ENCODE measurements at places on chromosomes 7 and 10.
A peak's percentile ranks its signal among the peaks of the same experiment; 100 is the strongest.

DNA sequence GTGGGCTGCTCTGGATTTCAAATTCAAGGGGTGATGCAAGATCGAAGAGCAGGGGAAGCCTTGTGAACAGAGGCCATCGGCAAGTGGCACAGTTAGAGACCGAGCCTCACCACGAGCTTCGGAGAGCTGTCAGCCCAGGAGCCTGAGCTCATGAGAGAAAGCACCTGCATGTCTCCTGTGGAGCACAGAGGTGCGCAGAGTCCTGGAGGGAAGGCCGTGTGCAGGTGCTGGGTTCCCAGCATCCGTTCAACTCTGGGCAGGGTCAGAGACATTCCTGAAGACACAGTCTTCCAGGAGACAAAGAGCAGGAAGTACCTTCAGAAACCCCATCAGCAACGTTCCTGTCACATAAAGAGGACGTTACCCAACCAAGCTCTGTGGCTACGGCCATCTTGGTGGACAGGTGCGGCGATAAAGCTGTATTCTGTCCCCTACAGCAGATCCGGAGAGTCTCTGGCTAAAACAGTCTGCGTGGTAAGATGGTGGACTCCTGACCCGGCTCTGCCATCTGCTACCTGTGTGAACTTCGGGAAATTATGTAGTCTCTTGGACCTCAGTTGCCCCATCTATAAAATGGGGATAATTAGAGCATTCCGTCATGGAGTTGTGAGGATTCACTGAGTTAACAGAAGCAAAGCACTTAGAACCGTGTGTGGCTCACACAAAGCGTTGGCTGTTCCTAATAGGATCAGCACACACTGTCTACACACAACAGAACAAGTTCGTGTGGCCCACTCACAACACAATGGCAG is 40.6 kb downstream of the NOD1 start:
- no peak for DNase-seq

DNA sequence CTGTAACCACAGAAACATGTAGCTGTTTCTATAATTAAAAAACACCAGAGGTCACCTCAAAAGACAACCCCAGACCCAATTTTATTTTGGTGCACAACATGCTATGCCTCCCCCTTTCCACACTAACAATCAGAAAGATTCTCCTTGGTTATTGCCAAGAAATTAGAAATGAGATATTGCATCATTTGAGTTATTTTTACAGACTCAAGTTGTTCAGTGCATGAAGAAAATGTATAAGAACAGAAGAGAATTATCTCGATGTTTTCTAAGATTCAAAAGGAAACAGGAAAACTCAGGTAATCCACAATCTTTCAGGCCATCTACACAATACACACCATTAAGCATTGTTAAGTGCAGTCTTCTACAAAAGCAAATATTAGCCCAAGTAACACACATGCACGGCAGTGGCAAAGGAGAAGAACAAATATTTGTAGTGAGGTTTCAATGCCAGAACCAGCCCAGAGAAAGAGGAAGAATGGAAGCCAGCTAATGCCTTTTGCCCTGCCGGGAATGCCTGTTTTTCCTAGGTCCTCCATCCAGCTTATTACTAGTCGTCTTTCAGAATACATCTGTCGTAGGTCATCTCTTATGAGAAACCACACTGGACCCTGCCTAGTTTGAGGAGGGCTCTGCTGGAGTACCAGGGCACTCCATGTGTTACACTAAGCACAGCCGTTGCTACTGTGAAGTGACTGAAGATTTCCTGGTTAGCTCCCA is 67.6 kb upstream of the C1GALT1 start:
- DNase-seq, result no peak

DNA sequence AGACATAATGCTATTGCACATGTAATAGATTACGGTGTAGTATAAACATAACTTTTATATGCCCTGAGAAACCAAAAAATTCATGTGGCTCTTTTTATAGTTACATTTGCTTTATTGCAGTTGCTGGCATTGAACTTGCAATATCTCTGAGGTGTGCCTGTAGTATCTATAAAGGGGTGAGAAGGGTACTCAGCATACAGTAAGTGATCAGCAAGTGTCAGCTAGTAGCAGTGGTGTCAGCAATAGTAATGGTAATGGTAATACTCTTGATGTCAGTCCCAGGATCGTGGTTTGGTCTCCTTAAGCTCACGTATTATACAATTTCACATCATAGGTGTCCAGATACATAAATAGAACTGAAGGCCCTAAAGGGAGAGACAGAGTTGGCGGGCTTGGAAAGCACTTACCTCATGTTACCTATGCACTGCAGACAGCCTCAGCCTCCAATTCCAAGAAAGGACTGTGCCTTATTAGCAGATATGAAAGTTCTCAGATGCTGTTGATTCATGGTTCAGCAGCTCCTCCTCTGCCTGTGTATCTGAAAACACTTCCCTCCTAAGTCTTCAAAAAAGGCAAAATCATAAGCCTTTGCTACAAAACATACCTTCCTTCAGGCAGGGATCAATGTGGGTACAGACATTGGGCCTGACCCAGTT is 6.6 kb upstream of the GIMAP7 start:
- DNase-seq, result no peak

GRCh38 chr10:69663369-69663947 is 33.4 kb downstream of the FAM241B start:
- DNase-seq, result peak; percentile 17

GRCh38 chr7:148487912-148488311 is 102.7 kb upstream of the C7orf33 start:
- DNase-seq, result no peak

- no peak for DNase-seq
Observed at GRCh38 chr10:84178160-84178609, 4.6 kb downstream of the GPR15LG start.

DNA sequence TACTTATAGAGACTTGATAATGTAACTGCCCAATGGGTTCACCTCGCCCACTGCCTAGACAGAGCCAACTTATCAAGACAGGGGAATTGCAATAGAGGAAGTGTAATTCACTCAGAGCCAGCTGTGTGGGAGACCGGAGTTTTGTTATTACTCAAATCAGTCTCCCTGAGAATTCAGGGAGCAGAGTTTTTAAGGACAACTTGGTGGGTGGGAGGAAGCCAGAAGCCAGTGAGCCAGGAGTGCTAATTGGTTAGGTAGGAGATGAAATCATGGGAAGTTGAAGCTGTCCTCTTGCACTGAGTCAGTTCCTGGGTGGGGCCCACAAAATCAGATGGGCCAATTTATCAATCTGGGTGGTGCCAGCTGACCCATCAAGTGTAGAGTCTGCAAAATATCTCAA is 20.1 kb upstream of the C7orf33 start:
- DNase-seq, result no peak
